ENCODE measurements at places on chromosomes 6 and 20. TPM values are rescaled to one million over a fixed set of nuclear protein-coding genes. Genes with fewer than 3 reads are reported as not detected.

DNA sequence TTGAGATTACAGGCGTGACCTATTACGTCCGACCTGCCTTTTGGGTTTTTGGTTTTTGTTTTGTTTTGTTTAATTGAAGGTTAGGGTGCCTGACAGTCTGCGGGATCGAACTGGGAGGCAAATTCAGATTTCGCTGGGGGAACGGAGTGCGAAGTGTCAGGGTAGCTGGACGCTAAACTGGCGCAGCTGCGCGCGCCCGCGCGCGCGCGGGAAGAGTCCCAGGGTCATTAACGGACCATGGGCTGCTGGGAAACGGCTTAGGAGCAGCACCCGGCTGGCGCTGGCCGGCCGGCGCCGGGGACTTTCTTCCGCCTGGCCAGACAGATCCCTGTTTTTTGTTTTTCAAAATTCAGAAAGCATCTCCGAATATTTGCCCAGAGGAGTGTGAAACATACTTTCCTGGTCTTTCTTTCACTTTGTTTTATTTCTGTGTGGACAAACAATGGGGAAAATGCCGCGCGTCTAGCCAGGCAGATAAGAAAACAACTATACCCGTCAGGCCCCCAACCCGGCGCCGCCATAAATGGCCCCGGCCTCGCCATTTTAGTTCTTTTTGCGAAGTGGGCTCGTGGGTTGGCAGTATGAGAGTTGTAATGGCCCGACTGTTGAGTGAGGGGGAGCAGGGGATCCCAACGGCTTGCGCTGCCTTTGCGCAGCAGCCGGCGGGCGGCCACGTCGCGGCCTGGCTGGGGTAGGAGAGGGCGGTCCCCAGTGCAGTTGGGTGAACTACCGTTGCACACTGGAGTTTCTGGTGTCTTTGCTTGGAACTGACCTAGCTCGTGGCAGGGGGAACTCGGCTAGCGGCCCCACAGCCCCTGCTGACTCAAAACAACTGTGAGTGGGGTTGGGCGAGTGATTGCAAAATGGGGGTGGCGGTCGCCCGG is 7.1 kb downstream of the HSPA1B start:
- peak overlapping the region; percentile 95 for H3K27ac ChIP-seq
- peak; percentile 96 for DNase-seq
- peaks cover 41% of the 10 kb centered on the region for H3K36me3 ChIP-seq
- no peaks in the 10 kb centered on the region for H3K27me3 ChIP-seq
- H3K4me1 ChIP-seq, result peaks cover 43% of the 10 kb centered on the region

DNA sequence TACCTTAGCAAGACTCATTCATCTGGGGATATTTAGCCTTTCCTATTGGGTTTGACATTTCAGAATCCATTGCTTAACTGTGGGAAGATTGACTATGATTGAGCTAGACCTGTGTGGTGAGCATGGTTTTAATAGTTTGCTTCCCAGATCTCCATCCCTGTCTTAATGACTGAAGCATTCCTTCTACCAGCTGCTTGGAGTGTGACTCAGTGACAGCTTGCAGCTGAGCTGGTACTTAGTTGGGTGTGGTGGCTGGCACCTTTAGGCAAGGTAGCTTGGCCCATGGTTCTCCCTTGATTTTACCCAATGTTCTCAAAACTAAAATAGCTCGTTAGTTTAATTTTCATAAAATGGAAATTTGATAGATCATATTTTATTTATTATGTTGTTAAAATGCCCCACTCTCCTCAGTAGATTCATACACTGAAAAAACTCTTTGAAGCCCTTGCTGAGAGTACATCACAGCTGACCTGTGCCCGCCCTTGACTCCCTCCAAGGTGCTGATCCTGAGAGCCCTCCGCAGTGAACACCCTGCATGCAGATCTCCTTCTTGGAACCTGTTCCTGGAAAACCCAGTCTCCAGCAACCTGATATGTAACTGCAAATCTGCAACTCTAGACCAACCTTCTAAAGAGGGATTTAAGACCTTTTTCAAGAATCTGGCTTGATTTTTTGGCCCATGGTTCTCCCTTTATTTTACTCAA is 19.1 kb downstream of the DOK5 start:
- H3K27me3 ChIP-seq, result no peaks in the 10 kb centered on the region
- no peaks in the 10 kb centered on the region for H3K36me3 ChIP-seq
- peaks cover 3% of the 10 kb centered on the region for H3K4me1 ChIP-seq
- DNase-seq, result no peak
- H3K4me3 ChIP-seq, result no peak overlapping the region

GRCh38 chr6:128491100-128491581 is 29.3 kb downstream of the PTPRK start:
- peak; percentile 11 for DNase-seq
- H3K27me3 ChIP-seq, result no peaks in the 10 kb centered on the region
- H3K4me1 ChIP-seq, result peaks cover 2% of the 10 kb centered on the region
- H3K27ac ChIP-seq, result peak overlapping the region; percentile 65
- peak overlapping the region; percentile 2 for H3K4me3 ChIP-seq
- no peaks in the 10 kb centered on the region for H3K36me3 ChIP-seq

DNA sequence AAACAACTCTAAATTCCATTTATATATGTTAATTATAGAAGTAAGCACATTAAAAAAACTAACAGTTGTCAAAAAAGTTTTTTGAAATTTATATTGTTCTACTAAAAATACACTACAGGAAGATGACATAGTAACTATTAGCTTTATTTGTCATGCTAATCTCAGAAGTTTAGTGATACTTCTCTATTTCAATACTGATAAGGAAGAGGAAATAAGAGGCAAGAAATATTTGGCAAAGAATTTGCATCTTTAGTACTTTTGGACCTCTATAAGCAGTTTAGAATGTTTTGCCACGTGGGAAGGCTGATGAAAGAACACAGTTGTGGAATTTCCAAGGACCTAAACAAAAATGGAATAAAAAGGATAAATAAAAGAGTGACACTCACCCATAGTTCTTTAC is 12.6 kb downstream of the IFNGR1 start:
- H3K4me3 ChIP-seq, result no peak overlapping the region
- H3K27ac ChIP-seq, result no peak overlapping the region
- peaks cover 16% of the 10 kb centered on the region for H3K36me3 ChIP-seq
- no peak for DNase-seq

DNA sequence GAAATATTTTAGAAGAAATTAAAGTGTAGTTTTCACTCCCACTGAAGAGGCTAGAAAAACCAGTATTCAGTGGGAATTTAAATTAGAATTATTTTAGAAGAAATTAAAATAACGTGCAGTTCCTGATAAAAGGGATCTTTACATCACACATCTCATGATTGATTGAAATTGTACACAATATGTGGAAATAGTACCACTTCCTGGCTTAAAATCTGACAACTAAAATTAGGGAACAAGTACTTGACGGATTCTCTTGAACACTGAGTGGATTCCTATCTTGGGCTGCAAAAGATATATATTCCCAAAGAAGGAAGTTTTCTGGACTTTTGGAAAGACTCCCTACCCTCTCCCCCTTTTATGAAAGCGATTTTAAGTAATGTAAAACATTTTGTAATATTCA is 14.6 kb upstream of the MTCL3 start:
- H3K27ac ChIP-seq, result no peak overlapping the region
- H3K4me1 ChIP-seq, result no peaks in the 10 kb centered on the region
- H3K36me3 ChIP-seq, result no peaks in the 10 kb centered on the region
- DNase-seq, result no peak

GRCh38 chr6:163170294-163170883 is 244.1 kb upstream of the QKI start:
- H3K4me3 ChIP-seq, result no peak overlapping the region
- no peak overlapping the region for H3K27ac ChIP-seq
- no peaks in the 10 kb centered on the region for H3K36me3 ChIP-seq
- no peak for DNase-seq

DNA sequence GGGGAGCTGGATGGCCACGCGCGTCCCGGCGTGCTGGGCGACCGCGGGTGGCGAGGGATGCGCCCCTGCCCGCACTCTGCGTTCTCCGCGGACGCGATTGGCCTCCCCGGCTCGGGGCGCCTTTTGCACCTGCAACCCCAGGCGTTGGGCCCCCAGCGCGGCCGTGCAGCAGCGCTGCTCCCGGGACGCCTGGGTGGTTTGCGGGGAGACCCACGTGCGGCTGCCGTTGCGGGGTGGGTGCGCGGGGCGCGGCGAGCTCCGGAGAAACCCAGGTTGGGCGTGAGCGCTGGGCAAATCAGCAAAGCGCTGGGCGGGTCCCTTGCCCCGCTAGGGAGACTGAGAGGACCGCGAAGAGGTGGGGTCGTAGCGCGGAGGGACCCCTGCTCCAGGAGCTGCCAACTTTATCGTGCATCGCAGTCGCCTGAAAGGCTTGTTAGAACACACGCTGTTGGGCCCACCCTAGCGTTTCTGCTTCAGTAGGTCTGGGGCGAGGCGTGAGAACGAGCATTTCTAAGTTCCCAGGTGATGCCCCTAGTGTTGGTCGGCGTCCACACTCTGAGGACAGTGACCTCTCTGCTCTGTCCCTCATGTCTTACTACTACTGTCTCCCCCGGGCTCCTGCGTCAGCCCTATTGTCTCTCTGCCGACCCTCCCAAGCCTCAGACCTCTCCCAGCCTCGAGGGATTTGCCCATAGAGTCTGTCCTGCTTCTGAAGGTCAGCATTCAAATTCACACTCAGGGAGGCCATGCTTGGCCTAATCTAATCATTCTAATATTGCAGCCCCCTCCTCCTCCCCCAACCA is 538 bp upstream of the ZFP64 start:
- H3K4me1 ChIP-seq, result peaks cover 11% of the 10 kb centered on the region
- H3K27me3 ChIP-seq, result no peaks in the 10 kb centered on the region
- peak; percentile 54 for DNase-seq
- peaks cover under 1% of the 10 kb centered on the region for H3K36me3 ChIP-seq
- peak overlapping the region; percentile 88 for H3K4me3 ChIP-seq
- no peak overlapping the region for H3K27ac ChIP-seq

- DNase-seq, result no peak
- no peak overlapping the region for H3K4me3 ChIP-seq
- no peaks in the 10 kb centered on the region for H3K27me3 ChIP-seq
- H3K36me3 ChIP-seq, result no peaks in the 10 kb centered on the region
Observed at GRCh38 chr6:89360415-89360999, 8.0 kb upstream of the UBE2J1 start.

- H3K4me3 ChIP-seq, result no peak overlapping the region
- H3K27ac ChIP-seq, result no peak overlapping the region
- H3K4me1 ChIP-seq, result peaks cover 7% of the 10 kb centered on the region
- H3K36me3 ChIP-seq, result peaks cover 12% of the 10 kb centered on the region
Observed at GRCh38 chr6:38176797-38177751, 357.5 kb downstream of the ZFAND3 start.

GRCh38 chr20:53270792-53271375 is 298.7 kb downstream of the TSHZ2 start:
- peak; percentile 23 for DNase-seq
- H3K27ac ChIP-seq, result no peak overlapping the region
- H3K36me3 ChIP-seq, result no peaks in the 10 kb centered on the region
- no peak overlapping the region for H3K4me3 ChIP-seq
- no peaks in the 10 kb centered on the region for H3K27me3 ChIP-seq
- no peaks in the 10 kb centered on the region for H3K4me1 ChIP-seq

- H3K4me1 ChIP-seq, result peaks cover 13% of the 10 kb centered on the region
- H3K4me3 ChIP-seq, result no peak overlapping the region
- peak; percentile 55 for DNase-seq
- no peaks in the 10 kb centered on the region for H3K36me3 ChIP-seq
- H3K27ac ChIP-seq, result peak overlapping the region; percentile 65
- H3K27me3 ChIP-seq, result no peaks in the 10 kb centered on the region
Observed at GRCh38 chr6:150753371-150754064, 112.0 kb upstream of the MTHFD1L start.

DNA sequence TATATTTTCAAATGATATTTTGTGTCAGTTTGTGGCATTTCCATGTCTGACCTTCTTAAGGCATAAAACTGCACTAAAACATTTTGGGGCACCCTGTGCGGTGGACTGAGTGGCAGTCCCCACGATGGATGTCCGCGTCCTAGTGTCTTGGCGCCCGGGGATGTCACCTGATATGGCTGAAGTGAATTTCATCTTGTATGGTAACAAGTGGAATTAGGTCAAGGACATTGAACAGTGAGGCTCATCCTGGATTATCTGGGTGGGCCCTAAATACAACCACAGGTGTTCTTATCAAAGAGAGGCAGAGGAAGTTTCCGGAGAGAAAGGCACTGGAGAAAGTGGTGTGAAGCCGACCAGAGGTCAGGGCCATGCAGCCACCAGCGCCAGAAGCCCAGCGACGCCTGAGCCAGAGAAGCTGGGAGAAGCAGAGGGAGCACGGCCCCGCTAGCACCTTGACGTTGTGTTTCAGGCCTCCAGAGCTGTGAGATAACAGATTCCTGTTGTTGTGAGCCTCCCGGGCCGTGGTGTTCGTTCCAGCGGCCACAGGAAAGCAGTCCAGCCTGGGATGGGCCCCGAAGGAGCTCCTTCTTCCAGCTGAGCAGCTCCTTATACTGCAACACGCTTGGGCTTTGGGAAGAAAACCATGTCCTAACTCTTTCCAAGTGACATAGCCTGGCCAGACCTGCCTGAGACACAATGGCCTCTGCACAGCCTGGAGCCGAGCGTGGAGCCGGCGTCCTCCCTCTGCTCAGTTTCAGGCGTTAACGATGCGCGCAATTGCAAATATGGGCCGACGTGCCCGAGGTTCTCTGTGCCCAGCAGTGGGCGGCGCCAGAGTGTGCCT is 22.5 kb downstream of the THBS2 start:
- DNase-seq, result peak; percentile 80
- H3K27me3 ChIP-seq, result no peaks in the 10 kb centered on the region
- no peak overlapping the region for H3K4me3 ChIP-seq
- no peak overlapping the region for H3K27ac ChIP-seq

GRCh38 chr6:151634336-151634720 is 140.5 kb downstream of the CCDC170 start:
- DNase-seq, result no peak
- no peak overlapping the region for H3K27ac ChIP-seq
- no peaks in the 10 kb centered on the region for H3K4me1 ChIP-seq
- H3K36me3 ChIP-seq, result no peaks in the 10 kb centered on the region
- H3K4me3 ChIP-seq, result no peak overlapping the region

GRCh38 chr6:93226822-93227221 is 192.5 kb downstream of the EPHA7 start:
- no peaks in the 10 kb centered on the region for H3K27me3 ChIP-seq
- no peaks in the 10 kb centered on the region for H3K36me3 ChIP-seq
- no peak overlapping the region for H3K4me3 ChIP-seq

GRCh38 chr6:117494283-117494682 is 11.8 kb downstream of the DCBLD1 start:
- DNase-seq, result no peak
- H3K27ac ChIP-seq, result peak overlapping the region; percentile 70
- no peaks in the 10 kb centered on the region for H3K27me3 ChIP-seq
- no peak overlapping the region for H3K4me3 ChIP-seq
- H3K36me3 ChIP-seq, result no peaks in the 10 kb centered on the region
- no peaks in the 10 kb centered on the region for H3K4me1 ChIP-seq

GRCh38 chr6:53611889-53612288 is 53.7 kb downstream of the KLHL31 start:
- no peak for DNase-seq
- no peaks in the 10 kb centered on the region for H3K36me3 ChIP-seq
- H3K27ac ChIP-seq, result no peak overlapping the region
- no peaks in the 10 kb centered on the region for H3K27me3 ChIP-seq
- no peak overlapping the region for H3K4me3 ChIP-seq
- no peaks in the 10 kb centered on the region for H3K4me1 ChIP-seq

NKX2-2 gene
- 0.04 TPM for total RNA-seq

TNXB gene
- 108 TPM for total RNA-seq

HLA-DMB gene
- 5.6 TPM for total RNA-seq

PPIL1 gene
- 24.8 TPM for total RNA-seq

OOEP gene
- total RNA-seq, result not detected

DPPA5 gene
- not detected for total RNA-seq
